Stimulated activated CD4-positive, alpha-beta T cell treated with anti-CD3 and anti-CD28 coated beads, Interleukin-15, amount 100 ng/mL, for 24 hours (primary cell): ENCODE measurements at places on chromosomes 4 and X.

- no peak for DNase-seq
Observed at GRCh38 chr4:29459926-29460325, 1260.2 kb upstream of the PCDH7 start.

- DNase-seq, result no peak
Observed at GRCh38 chr4:68927165-68927564, 24.4 kb downstream of the UGT2A3 start.

- peak; percentile 59 for DNase-seq
Observed at GRCh38 chrX:41085512-41085877, 250 bp downstream of the USP9X start.

DNA sequence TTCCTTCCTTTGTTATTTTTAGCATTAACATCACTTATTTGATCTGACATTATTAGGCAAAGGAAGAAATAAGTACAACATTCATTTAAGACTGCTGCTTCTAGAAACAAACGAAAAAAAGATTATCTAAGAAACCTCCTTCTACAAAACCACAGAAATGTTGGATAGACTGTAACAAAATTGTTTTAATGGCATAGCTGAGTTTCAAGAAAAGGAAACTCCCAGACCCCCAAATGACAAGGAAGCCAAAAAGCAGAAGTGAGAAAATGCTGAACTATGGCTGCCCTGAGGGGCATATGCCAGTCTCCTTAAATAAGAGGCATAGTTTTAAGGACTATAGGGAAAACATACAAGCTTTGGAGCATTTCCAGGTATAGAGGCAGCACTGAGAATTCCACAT is 1431.6 kb upstream of the TENM3 start:
- no peak for DNase-seq
